T-helper 1 cell treated with Interleukin-12 subunit alpha and Interleukin-12 subunit beta and Interleukin-4 antibody, amounts not matched to agents 30 ng/mL and 1 ng/mL, for 36 hours (primary cell): ENCODE measurements at places on chromosomes 2 and 18. TPM values are rescaled to one million over a fixed set of nuclear protein-coding genes. Genes with fewer than 3 reads are reported as not detected.

PSMA8 gene
- 0.25 and 0.27 TPM in 2 replicates for total RNA-seq

ZDBF2 gene
- 10.8 and 11.0 TPM in 2 replicates for total RNA-seq

CHAC2 gene
- 11.3 and 13.0 TPM in 2 replicates for total RNA-seq

KCTD1 gene
- 4.8 and 5.2 TPM in 2 replicates for total RNA-seq

CLIP4 gene
- 29.4 and 32.0 TPM in 2 replicates for total RNA-seq

PCARE gene
- total RNA-seq, result not detected in 2 replicates
